ENCODE measurements at places on chromosomes 4 and X. TPM values are rescaled to one million over a fixed set of nuclear protein-coding genes. Genes with fewer than 3 reads are reported as not detected.
A peak's percentile ranks its signal among the peaks of the same experiment; 100 is the strongest.

Gene IL3RA
- not detected for total RNA-seq

Gene SMIM10L2A
- 0.21 TPM for total RNA-seq

Gene CNGA1
- total RNA-seq, result not detected

GRCh38 chr4:23956601-23957364, 66.9 kb upstream of the PPARGC1A start:
- H3K4me1 ChIP-seq, result peaks cover 3% of the 10 kb centered on the region
- no peak overlapping the region for H3K4me3 ChIP-seq
- H3K36me3 ChIP-seq, result no peaks in the 10 kb centered on the region
- DNase-seq, result no peak
- no peaks in the 10 kb centered on the region for H3K27me3 ChIP-seq
- no peak overlapping the region for H3K27ac ChIP-seq

- DNase-seq, result no peak
- peak overlapping the region; percentile 87 for H3K4me3 ChIP-seq
- H3K36me3 ChIP-seq, result no peaks in the 10 kb centered on the region
- H3K27me3 ChIP-seq, result no peaks in the 10 kb centered on the region
- peak overlapping the region; percentile 78 for H3K27ac ChIP-seq
Measured at GRCh38 chr4:17577665-17578481, 875 bp downstream of the LAP3 start.

DNA sequence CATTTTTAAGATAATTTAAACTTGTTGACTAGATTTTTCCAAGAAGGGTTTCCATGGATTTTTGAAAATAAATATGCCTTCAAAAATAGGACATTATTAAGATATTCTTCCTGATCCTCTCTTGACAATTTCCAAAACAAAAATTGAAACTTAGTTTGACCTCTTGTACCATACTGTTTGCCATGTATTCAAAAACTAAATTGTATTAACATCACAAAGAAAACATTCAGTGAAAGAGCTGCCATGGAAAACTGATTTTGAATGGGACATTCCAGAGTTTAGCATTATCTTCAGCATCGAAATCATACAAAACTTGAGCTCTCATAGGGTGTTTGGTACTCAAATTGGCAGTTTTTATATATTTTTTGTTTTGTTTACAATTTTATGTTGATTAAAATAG, 68.0 kb upstream of the HPGD start:
- no peak for DNase-seq
- no peaks in the 10 kb centered on the region for H3K36me3 ChIP-seq
- no peaks in the 10 kb centered on the region for H3K4me1 ChIP-seq
- peaks cover 10% of the 10 kb centered on the region for H3K27me3 ChIP-seq

DNA sequence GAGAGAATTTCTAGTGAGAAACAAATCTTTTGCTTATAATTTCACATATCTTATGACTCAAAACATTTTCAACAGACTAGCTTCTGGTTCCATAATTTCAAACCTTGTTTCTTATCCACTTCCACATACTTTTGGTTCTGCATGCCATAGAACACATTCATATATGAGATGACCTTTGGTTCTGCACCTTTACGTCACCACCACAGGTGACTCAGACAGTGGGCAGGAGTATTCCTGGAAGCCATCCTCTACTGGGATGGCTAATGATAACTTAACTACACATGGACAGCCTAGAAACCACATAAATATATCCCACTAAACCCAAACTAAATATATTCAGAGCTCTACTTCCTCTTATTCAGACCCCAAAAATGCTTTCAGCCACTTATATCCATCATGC, 133.3 kb downstream of the DCK start:
- no peak overlapping the region for H3K4me3 ChIP-seq
- H3K36me3 ChIP-seq, result no peaks in the 10 kb centered on the region
- H3K4me1 ChIP-seq, result peaks cover 4% of the 10 kb centered on the region
- DNase-seq, result no peak
- peaks cover 46% of the 10 kb centered on the region for H3K27me3 ChIP-seq

DNA sequence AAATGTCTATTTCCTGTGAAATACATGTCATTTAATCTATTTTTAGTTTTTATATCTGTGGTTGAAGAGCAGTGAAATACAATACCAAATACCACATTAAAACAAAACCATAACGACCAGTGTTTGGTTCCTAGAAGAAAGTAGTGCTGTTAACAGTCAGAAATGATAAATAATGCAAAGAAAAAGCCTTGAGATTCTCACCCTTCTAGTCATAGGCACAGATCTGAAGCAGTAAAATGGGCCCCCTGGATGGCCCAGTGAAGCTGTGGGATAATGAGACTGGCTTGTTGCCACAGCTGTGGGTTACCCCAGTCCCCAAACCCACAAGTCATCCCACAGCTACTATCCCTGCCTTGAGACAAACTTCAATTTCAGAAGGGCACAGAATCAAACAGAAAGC, 137.3 kb upstream of the RPL34 start:
- no peak overlapping the region for H3K4me3 ChIP-seq
- no peak for DNase-seq
- peaks cover 5% of the 10 kb centered on the region for H3K4me1 ChIP-seq
- H3K36me3 ChIP-seq, result no peaks in the 10 kb centered on the region
- no peaks in the 10 kb centered on the region for H3K27me3 ChIP-seq
